Caco-2 (cell line): ENCODE measurements at places on chromosomes 2 and 18. TPM values are rescaled to one million over a fixed set of nuclear protein-coding genes. Genes with fewer than 3 reads are reported as not detected.

DNA sequence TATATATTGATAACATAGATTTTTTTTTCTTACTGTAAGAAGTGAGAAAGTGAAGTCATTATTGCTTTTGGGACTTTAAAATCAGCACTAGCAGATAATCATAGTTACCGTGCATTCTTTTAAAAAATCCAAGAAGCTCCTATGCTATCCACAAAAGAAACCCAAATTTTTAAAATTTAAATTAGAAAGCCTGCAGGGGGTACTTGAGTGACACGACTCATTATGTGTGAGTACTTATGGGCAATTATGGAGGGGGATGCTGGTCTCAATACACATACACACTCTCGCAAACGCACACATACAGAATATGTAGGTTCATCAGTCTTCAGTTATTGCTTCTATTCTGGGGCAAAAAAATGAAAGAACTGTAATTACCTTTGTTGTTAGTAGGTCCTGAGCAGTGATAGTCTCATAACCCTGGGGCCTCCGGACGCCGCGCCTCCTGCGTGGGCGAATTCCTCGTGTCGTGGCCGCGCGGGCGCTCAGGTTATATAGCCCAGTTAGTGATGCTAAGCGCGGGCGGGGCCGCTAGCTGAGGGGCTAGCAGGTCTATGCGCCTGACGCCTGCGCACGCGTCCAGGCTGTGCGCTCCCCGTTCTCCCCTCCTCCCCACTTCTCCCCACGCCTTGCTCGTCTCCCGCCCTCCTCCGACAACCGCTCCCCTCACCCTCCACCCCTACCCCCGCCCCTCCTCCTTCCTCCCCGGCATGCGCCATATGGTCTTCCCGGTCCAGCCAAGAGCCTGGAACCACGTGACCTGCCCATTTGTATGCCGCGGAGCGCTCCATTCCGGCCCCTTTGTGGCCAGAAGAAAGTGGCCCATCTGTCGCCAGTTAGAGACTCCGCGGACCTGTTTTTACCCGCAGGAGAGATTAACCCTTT lies at the start of gene NEUROD1:
Gene NEUROD1 (minus strand): TSS at position 463 of the 882 bp plus-strand sequence. CDS start 1,657 bp downstream, outside the sequence.
- H3K36me3 ChIP-seq: no peaks in the 10 kb centered on the region
- no peak within 1 kb of the TSS for H3K27ac ChIP-seq
- H3K27me3 ChIP-seq: no peaks in the 10 kb centered on the region
- DNase-seq: no peak
- no peak within 1 kb of the TSS for H3K4me3 ChIP-seq
- H3K4me1 ChIP-seq: no peaks in the 10 kb centered on the region

- peaks cover 26% of the 10 kb centered on the region for H3K4me1 ChIP-seq
- no peak overlapping the region for H3K4me3 ChIP-seq
- H3K36me3 ChIP-seq: no peaks in the 10 kb centered on the region
- no peak for DNase-seq
Observed at GRCh38 chr2:9941196-9941995, 10.1 kb upstream of the GRHL1 start.

DNA sequence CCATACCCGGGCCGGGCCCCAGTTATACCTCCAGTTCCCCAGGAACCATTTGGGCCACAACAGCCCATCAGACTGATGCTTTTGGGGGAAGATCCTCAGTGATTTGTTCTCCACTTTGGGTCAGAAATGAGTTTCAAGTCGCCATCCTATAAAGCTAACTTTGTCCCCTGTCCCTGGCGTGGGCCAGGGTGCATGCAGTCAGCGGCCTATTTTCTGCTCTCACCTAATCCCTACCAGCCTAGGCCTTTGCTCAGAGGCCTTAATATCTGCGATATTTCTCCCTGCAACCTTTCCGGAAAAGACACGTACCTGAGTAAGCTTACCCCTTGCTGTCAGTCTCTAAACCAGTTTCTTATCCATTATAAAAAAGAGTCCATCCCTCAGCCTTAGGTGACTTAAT lies 7.2 kb downstream of the DNMT3A start:
- DNase-seq: no peak
- no peak overlapping the region for H3K4me3 ChIP-seq
- no peaks in the 10 kb centered on the region for H3K27me3 ChIP-seq
- H3K36me3 ChIP-seq: no peaks in the 10 kb centered on the region
- H3K4me1 ChIP-seq: no peaks in the 10 kb centered on the region

DNA sequence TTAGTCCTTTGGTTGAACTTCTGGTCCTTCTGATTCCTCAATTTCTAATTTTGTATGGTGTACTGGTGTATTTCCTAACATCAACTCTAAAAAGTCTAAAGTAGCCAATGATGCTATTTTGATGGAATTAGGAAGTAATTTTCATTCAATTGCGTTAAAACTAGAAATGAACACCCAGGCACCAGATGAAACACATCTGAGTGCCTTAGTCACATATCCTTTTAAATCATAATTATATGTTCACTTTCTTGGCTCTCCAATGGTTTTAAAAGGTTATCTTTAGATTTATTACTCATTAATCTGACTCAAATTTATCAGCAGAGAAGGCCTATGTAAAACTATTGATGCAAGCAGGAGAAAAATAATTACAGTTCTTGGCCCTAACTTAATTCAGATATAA lies 119.7 kb downstream of the GAREM1 start:
- DNase-seq: no peak
- no peak overlapping the region for H3K27ac ChIP-seq
- H3K4me3 ChIP-seq: no peak overlapping the region
- no peaks in the 10 kb centered on the region for H3K36me3 ChIP-seq
- H3K27me3 ChIP-seq: no peaks in the 10 kb centered on the region
- no peaks in the 10 kb centered on the region for H3K4me1 ChIP-seq

DNA sequence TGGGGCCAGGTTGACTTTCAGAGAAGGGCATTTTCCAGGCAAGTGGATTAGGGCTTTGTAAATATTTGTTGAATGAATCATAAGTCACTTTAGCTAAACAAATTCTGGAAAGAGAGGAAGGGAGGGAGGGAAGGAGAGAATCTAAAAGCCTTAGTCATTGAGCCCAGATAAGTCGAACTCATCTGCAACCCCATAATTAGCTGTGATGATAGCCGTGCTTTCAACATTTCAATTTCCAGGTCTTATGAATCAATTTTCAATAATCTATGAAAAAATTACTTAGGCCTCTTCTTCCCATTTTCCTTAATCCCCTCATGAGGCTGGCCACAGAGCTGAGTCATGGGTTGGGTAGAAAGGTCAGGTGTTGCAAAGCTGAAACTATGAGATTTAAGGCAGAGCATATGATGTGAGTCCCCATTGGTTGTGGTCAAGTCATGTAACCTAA lies 111.9 kb upstream of the MAPRE2 start:
- no peaks in the 10 kb centered on the region for H3K27me3 ChIP-seq
- H3K36me3 ChIP-seq: no peaks in the 10 kb centered on the region
- DNase-seq: peak; percentile 36
- H3K4me1 ChIP-seq: peaks cover 20% of the 10 kb centered on the region
- no peak overlapping the region for H3K27ac ChIP-seq

- H3K27me3 ChIP-seq: no peaks in the 10 kb centered on the region
- DNase-seq: no peak
- H3K27ac ChIP-seq: no peak overlapping the region
- peaks cover 19% of the 10 kb centered on the region for H3K4me1 ChIP-seq
Observed at GRCh38 chr18:58593938-58594337, 35.0 kb downstream of the ALPK2 start.

GRCh38 chr2:69724540-69725159 lies 17.3 kb upstream of the ANXA4 start:
- no peaks in the 10 kb centered on the region for H3K27me3 ChIP-seq
- peak overlapping the region; percentile 20 for H3K4me3 ChIP-seq
- no peak overlapping the region for H3K27ac ChIP-seq
- H3K36me3 ChIP-seq: no peaks in the 10 kb centered on the region

DNA sequence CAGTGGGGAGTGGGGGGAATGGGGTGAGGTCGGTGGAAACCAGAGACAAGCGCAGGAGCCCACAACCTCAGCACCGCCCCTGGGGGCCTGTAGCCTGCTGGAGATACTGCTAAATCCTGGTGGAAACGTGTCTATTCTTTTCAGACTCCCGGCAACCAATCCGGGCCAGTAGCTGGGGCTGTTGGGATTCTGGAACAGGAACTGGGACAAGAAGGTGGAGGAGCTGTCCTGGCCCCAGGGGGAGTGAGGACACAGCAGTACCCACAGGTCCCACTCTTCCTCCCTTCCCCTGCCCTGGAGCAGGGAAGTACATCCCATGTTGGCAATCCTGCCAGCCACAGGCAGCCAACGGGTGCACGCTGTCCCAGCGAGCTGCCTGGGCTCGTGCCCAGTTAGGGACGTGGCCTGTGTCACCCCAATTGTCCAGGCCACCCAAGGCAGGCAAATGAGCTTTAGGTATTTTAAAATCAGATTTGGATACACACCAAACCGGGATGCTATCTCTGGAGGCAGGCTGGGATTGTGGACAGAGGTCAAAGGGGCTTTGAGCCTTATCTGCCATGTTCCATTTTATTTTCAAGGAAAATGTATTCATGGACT lies 51.8 kb downstream of the HS1BP3 start:
- H3K27me3 ChIP-seq: no peaks in the 10 kb centered on the region
- peaks cover 35% of the 10 kb centered on the region for H3K4me1 ChIP-seq
- no peak overlapping the region for H3K27ac ChIP-seq
- no peaks in the 10 kb centered on the region for H3K36me3 ChIP-seq

DNA sequence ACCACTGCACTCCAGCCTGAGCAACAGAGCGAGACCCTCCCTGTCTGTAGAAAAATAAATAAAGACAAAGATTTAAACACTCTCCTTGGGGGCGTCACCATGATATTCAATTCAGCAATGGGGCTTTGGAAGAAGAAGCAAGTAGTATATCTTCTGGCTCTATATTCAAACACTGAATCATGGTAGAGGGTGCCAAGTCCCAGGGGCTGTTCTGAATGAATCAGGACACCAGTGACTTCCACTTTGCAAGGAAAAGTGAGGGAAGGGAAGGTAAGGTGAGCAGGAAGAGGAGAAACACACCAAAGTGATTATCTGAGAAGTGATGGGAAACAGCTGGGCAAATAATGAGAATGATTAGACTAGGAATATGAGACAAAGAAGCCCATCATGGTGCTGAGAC lies 80.5 kb downstream of the AAK1 start:
- no peak overlapping the region for H3K4me3 ChIP-seq
- H3K27ac ChIP-seq: no peak overlapping the region
- H3K4me1 ChIP-seq: peaks cover 35% of the 10 kb centered on the region
- H3K27me3 ChIP-seq: no peaks in the 10 kb centered on the region

DNA sequence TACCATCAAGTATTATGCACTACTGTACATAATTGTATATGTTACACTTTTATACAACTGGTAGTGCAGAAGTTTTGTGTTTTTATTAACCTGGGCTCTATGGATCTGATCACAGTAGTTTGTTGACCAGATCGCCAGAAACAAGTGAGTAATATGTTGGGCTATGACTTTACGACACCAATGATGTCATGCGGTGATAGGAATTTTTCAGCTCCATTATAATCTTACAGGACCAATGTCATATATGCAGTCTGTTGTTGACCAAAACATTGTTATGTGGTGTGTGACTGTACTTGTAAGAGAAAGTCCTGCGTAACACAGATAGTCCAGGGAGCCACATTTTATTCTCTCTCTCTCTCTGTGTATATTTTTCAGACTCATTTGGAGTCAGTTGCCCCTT lies 4.5 kb upstream of the ACOXL start:
- H3K4me3 ChIP-seq: no peak overlapping the region
- DNase-seq: no peak
- H3K36me3 ChIP-seq: no peaks in the 10 kb centered on the region
- no peak overlapping the region for H3K27ac ChIP-seq
- H3K4me1 ChIP-seq: peaks cover 5% of the 10 kb centered on the region
- no peaks in the 10 kb centered on the region; the same call in 1 of the 2 replicates for H3K27me3 ChIP-seq

- H3K4me1 ChIP-seq: no peaks in the 10 kb centered on the region
- H3K27ac ChIP-seq: no peak overlapping the region
- no peaks in the 10 kb centered on the region; the same call in 1 of the 2 replicates for H3K27me3 ChIP-seq
- H3K4me3 ChIP-seq: no peak overlapping the region
- no peak for DNase-seq
Observed at GRCh38 chr2:176599796-176600485, 330.7 kb downstream of the MTX2 start.

DNA sequence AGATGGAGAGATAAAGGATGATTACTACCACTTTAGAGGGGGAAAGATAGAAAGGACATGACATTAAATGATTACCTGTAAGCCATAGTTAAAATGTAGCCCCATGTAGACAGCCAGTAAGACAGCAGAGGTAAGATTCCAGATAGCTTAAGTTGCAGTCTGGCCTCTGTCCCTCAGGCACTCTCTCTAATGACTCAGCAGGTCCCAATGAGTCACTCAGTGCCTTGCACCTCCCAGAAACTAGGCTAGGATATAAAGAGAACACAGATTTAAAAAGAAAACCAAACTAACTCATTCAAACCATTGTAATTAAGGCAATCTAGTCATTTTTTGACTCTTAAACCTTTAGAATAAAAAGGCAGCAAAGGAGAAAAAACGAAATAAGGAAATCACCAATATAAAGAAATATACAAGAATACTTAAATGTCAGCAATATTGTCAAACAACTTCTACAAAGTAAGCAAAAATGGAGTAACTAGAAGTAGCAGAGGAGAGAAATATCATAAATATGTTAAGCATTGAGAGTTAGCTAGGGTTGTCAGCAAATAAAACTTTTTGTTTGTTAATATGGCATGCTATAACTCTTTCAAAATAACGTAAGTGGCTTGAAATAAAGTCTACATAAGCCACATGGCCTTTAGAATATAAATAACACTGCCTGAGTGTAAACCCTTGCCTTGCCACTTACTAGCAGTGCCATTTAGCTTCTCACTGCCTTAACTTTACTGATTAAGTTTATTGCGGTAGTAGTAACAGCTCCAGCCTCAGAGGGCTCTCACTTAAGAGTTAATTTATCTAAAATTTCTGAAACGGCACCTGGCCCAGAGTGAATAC lies 48.5 kb downstream of the SOCS6 start:
- no peak overlapping the region for H3K4me3 ChIP-seq
- no peak overlapping the region for H3K27ac ChIP-seq
- peaks cover 4% of the 10 kb centered on the region; the same call in 1 of the 2 replicates for H3K36me3 ChIP-seq
- H3K4me1 ChIP-seq: peaks cover 20% of the 10 kb centered on the region

- H3K4me1 ChIP-seq: no peaks in the 10 kb centered on the region
- no peak for DNase-seq
- H3K36me3 ChIP-seq: no peaks in the 10 kb centered on the region
- no peaks in the 10 kb centered on the region for H3K27me3 ChIP-seq
- no peak overlapping the region for H3K4me3 ChIP-seq
Observed at GRCh38 chr2:1097101-1097500, 146.5 kb downstream of the SNTG2 start.

DNA sequence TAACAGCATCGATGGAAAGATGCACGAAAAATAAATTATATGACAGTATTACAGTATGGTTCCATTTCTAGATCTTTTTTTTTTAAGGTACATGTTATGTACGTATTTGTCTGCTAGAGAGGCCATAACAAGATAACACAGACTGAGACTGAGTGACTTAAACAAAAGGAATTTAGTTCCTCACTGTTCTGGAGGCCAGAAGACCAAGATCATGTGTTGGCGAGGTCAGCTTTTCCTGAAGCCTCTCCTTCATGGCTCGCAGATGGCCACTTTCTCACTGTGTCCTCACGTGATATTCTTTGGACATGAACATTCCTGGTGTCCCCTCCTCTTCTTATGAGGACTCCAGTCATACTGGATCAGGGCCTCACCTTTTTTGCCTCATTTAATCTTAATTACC lies 177.4 kb downstream of the CAPN13 start:
- no peak for DNase-seq
- H3K27ac ChIP-seq: no peak overlapping the region
- no peaks in the 10 kb centered on the region for H3K36me3 ChIP-seq
- H3K4me3 ChIP-seq: no peak overlapping the region

Gene CD28
- total RNA-seq: 0.30 and 0.84 TPM in 2 replicates

Gene GPR45
- total RNA-seq: not detected in 2 replicates

Gene GPAT2
- not detected in 2 replicates for total RNA-seq

Gene APLF
- 3.9 and 4.0 TPM in 2 replicates for total RNA-seq

Gene SP9
- total RNA-seq: 2.9 TPM in 2 replicates

Gene IL36G
- total RNA-seq: not detected in 2 replicates

Gene NYAP2
- 0.07 and 0.11 TPM in 2 replicates for total RNA-seq

Gene ANKRD62
- total RNA-seq: not detected in 2 replicates

Gene DYNAP
- not detected in 2 replicates for total RNA-seq

Gene AMER3
- total RNA-seq: 0.79 TPM in 2 replicates

Gene SAG
- total RNA-seq: not detected in 2 replicates
